ENCODE measurements at places on chromosomes 7 and 10. TPM values are rescaled to one million over a fixed set of nuclear protein-coding genes. Genes with fewer than 3 reads are reported as not detected.

DNA sequence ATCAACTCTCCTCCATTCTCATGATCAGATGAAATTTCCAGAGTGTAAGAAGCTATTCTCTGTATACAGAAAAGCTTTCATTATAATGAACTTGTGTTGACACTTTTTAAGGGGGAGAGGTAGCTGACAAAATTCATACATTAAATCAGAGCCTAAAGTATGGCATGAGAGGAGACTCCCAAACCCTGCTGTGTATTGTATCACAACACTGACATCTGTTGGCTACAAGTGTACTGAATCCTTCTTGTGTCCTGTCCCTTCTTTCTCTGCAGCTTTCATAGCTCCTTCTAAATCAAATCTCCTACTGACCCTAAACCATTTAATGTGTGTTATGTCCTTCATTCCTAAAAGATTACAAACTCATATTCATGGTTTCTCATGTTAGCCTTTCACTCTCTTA, 70.9 kb downstream of the GCC1 start:
- H3K4me1 ChIP-seq: no peaks in the 10 kb centered on the region
- H3K4me3 ChIP-seq: no peak overlapping the region
- peaks cover 6% of the 10 kb centered on the region for H3K27me3 ChIP-seq
- no peaks in the 10 kb centered on the region for H3K36me3 ChIP-seq
- no peak overlapping the region for H3K27ac ChIP-seq

- no peaks in the 10 kb centered on the region for H3K4me1 ChIP-seq
- H3K27ac ChIP-seq: no peak overlapping the region
- H3K27me3 ChIP-seq: no peaks in the 10 kb centered on the region
- no peak for DNase-seq
- H3K4me3 ChIP-seq: no peak overlapping the region
Observed at GRCh38 chr7:140416560-140416959, 12.7 kb downstream of the RAB19 start.

GRCh38 chr7:43546231-43546630, 36.7 kb upstream of the STK17A start:
- DNase-seq: no peak
- no peaks in the 10 kb centered on the region for H3K36me3 ChIP-seq
- no peak overlapping the region for H3K4me3 ChIP-seq
- no peaks in the 10 kb centered on the region for H3K27me3 ChIP-seq

- H3K4me1 ChIP-seq: peaks cover 15% of the 10 kb centered on the region
- no peak for DNase-seq
- no peak overlapping the region for H3K27ac ChIP-seq
- H3K27me3 ChIP-seq: peaks cover 37% of the 10 kb centered on the region
- no peaks in the 10 kb centered on the region for H3K36me3 ChIP-seq
- peak overlapping the region; percentile 40 for H3K4me3 ChIP-seq
Observed at GRCh38 chr7:93575555-93576399, 1.3 kb upstream of the CALCR start.

DNA sequence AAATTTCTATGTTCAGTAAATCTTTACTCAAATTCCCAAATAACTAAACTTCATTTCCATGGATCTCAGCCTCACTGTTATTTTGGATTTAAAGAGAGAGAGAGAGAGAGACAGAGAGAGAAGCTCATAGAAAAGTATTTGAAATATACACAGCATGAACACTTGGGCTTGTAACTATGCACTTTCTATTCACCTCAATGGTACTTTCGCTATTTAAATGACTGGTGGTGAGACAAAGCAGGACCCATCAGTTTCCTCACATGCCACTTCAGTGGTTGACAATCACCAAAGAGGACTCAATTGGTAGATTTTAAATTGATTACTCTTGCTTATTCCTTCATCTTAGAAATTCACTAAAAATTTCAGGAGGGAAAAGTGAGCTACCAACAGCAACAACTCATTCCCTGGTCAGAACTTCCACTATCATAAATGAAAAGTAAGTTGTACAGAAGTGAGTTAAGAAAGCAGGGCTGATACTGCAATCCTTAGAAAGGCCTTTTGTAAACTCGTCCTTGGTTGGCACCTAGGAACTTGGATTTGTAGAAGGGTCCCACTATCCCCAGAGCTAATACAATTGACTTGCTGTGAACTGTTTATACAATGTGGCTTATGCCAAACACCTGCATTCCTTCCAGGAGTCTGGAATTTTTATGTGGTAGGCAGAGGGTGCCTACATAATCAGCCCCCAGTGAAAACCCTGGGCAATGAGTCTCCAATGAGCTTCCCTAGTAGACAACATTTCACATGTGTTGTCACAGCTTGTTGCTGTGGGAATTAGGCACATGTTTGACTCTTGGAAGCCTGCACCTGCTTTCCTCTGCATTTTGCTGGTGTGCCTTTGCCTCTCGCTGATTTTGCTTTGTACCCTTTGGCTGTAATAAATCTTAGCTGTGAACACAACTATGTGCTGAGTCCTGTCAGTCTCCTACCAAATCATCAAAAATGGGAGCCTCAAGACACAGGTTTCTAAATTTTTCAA, 10.8 kb downstream of the ERLIN1 start:
- no peaks in the 10 kb centered on the region for H3K27me3 ChIP-seq
- no peak for DNase-seq
- H3K27ac ChIP-seq: no peak overlapping the region
- H3K36me3 ChIP-seq: peaks cover 79% of the 10 kb centered on the region
- H3K4me1 ChIP-seq: no peaks in the 10 kb centered on the region

DNA sequence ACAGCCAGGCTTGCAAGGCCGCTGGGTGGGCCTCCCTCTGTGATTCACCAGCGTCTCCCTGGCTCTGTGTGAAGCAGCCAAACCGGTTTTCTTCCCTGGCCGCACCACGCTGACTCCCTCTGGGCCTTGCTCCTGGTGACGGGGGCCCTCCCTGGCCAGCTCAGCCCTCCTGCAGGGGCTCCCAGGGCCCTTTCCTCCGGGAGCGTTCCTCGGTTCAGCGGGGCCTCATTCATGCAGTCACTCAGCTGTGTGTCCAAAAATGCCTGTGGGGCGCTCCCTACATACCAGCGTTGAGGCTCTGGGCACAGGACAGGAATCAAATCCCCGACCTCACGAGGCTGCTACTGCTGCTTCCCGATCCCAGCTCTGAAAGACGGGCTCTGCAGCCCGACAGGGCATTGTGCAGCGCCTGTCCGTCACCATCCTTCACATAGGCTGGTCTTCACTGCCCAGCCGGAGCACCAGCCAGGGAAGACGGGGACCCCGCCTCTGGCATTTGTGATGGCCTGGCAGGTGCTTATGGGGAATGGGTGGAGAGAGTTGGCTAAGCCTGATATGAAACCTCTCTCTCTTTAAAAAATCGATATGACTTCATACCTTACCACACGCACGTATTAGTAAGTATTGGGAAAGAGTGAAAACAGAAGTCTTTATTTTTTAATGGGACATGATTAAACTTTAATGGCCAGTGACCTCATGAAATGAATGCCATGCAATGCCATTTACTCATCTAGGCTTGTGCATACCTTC, 110.0 kb upstream of the SHH start:
- DNase-seq: no peak
- H3K27me3 ChIP-seq: no peaks in the 10 kb centered on the region
- no peak overlapping the region for H3K4me3 ChIP-seq
- H3K36me3 ChIP-seq: no peaks in the 10 kb centered on the region
- H3K27ac ChIP-seq: peak overlapping the region; percentile 26

DNA sequence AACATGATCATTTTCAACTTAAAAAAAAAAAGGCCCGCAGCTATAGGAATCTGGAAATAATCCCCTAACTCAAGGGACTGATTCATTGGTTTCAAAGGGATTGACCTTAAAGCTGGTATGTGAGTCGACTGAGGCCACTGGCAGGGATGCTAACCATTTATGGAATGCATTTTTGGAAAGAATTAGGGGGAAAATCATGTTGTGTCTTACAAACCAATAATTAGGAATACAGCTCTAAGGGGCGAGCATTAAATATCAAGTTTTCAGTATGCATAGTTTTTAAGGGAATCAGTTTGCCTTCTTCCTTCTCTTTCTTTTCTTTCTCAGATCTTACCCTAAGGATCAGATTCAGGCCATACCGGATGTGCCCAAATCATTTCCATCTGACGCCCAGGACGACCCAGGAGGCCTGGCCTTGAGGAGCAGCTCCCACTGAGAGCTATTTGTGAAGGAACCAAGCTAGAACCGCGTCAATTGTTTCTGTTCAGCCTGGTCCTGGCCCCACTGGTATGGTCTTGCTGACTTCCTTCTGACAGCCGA, 48.7 kb downstream of the BPGM start:
- no peak for DNase-seq
- H3K36me3 ChIP-seq: no peaks in the 10 kb centered on the region
- H3K27me3 ChIP-seq: no peaks in the 10 kb centered on the region
- peak overlapping the region; percentile 15 for H3K27ac ChIP-seq

GRCh38 chr10:132309879-132310591, 2.3 kb upstream of the STK32C start:
- DNase-seq: peak; percentile 61
- H3K4me3 ChIP-seq: no peak overlapping the region
- H3K4me1 ChIP-seq: peaks cover 27% of the 10 kb centered on the region
- H3K27ac ChIP-seq: no peak overlapping the region
- no peaks in the 10 kb centered on the region for H3K36me3 ChIP-seq
- peaks cover 8% of the 10 kb centered on the region for H3K27me3 ChIP-seq

DNA sequence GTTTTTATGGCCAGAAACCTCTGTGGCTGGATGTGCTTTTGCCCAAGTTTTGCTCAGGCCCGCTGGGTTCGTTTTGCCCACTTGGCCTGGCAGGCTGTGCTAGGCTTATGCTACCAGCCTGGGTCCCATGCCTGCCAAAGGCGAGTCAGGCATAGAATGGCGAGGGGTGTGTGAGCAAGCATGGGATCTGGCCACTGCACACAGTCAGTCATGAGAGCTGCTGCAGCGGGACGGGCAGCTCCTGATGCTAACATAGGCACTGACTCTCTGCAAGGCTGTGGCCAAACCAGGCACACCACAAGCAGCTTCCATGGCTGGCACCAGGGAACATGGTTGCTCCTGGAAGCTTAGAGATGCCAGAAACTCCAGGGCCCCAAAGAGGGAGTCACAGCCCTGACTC, 52.9 kb upstream of the PCDH15 start:
- no peaks in the 10 kb centered on the region for H3K4me1 ChIP-seq
- DNase-seq: no peak
- H3K27ac ChIP-seq: no peak overlapping the region
- H3K27me3 ChIP-seq: no peaks in the 10 kb centered on the region
- H3K36me3 ChIP-seq: no peaks in the 10 kb centered on the region

DNA sequence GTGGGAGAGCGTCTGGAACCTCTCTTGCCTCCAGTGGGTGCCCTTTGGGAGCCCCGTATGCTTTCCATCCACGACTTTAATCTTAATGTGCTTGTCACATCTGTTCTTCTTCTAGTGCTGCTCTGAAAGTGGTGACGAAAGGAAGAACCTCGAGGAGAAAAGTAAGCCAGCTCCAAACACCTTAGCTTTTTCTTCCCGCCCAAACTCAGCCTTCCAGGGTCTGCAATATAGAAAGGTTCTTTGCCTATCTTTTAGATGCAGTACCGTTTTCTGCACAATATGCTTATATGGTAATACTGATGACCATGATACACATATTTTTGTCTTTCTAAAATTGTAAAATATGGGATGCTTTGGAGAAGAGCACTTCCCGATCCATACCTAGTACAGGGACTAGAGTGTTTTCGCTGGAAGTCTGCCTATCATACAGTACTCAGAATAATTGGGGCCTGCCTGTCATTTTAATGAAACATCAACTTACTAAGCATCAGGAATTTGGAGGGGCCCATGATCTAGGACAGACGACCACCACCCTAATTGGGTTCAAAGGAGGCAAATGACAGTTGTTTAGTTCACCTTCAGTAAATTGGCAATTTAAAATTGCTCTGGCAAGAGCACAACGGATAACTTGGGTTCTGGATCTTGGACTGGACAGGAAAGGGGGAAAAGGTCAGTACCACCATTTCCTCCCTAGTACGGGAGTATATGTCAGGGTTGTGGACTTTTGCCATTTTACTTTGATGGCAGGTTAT, 884 bp downstream of the RINT1 start:
- no peaks in the 10 kb centered on the region for H3K27me3 ChIP-seq
- no peak for DNase-seq
- H3K27ac ChIP-seq: peak overlapping the region; percentile 86

DNA sequence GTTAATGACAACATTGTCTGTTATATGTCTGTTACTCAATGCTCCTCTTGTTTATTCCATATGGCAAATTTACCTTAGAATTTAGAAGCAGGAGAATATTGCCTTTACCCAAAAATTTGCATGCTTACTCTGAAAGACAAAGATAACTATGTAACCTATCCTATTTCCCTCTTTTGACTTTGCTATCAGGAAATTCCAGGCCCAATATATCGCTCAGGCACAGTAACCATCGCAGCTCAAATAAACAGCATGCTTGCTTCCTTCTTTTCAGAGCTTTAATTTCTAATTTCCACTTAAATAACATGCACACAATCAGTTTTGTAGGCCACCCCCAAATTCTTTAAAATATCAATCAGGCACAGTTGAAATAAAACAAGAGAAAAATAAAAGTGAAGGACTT, 57.8 kb downstream of the EBLN1 start:
- no peak overlapping the region for H3K4me3 ChIP-seq
- no peaks in the 10 kb centered on the region for H3K36me3 ChIP-seq
- no peaks in the 10 kb centered on the region for H3K27me3 ChIP-seq
- H3K4me1 ChIP-seq: no peaks in the 10 kb centered on the region
- no peak for DNase-seq

DNA sequence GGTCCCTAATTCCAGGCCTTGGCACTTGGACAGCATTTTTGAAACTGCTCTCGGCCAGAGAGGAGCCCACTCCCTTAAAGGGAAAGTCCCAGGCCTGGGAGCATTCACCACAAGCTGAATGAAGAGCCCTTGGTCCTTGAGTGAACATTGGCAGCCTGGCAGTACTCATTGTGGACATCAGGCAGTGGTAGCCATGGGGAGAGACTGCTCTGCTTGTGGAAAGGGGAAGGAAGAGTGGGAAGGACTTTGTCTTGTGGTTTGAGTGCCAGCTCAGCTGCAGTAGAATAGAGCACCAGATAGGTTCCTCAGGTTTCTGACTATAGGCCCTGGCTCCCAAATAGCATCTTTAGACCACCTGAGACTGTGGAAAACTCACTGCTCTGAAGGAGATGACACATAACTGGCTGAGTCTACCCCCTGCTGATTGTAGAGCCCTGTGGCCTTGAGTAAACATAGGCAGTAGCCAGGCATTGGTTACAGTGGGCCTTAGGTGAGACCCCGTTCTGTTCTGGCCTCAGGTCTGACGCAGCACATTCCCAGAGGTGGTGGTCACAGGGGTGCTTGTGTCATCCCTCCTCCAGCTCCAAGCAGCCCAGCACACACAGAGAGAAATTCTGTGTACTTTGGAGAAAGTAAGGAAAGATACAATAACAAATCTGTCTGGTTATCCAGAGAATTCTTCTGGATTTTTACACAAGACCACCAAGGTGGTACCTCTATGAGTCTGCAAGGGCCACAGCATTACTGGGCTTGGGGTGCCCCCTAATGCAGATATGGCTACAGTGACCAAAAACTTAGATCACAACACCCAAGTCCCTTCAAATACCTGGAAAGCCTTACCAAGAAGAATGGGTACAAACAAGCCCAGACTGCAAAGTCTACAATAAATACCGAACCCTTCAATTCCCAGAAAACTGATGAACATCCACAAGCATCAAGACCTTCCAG, 153.8 kb downstream of the GNAI1 start:
- no peak overlapping the region for H3K27ac ChIP-seq
- no peak overlapping the region for H3K4me3 ChIP-seq
- no peaks in the 10 kb centered on the region for H3K4me1 ChIP-seq
- DNase-seq: no peak

HHEX gene
- total RNA-seq: 5.6 TPM

LRRN3 gene
- not detected for total RNA-seq

GATA3 gene
- total RNA-seq: 91.0 TPM

STEAP2 gene
- total RNA-seq: 4.6 TPM

UPK3BL2 gene
- 24.4 TPM for total RNA-seq
